ENCODE measurements at places on chromosomes 6 and 20. TPM values are rescaled to one million over a fixed set of nuclear protein-coding genes. Genes with fewer than 3 reads are reported as not detected.

BMP5 gene
- not detected for total RNA-seq

BPIFB2 gene
- total RNA-seq: not detected

- DNase-seq: peak; percentile 17
These were observed 16.8 kb downstream of the MRAP2 start for GRCh38 chr6:84050408-84050807.

DNA sequence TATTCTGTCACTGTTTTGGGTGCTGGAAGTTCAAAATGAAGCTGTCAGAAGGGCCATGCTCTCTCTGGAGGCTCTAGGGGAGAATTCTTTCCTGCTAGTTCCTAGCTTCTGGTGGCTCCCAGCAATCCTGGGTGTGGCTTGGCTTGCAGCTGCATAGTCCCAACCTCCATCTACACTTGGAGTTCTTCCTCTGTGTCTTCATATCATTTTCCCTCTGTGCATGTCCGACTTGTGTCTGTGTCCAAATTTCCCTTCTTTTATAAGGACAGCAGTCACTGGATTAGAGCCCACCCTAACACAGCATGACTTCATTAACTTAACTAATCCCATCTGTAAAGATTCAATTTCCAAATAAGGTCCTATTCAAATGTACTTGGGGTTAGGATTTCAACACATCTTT, 23.3 kb upstream of the ENPP1 start:
- peak; percentile 27 for DNase-seq

All from GM23248 (cell line).